Fibroblast of villous mesenchyme (primary cell): ENCODE measurements at places on chromosomes 7 and 10. TPM values are rescaled to one million over a fixed set of nuclear protein-coding genes. Genes with fewer than 3 reads are reported as not detected.

Gene SPOCK2
- total RNA-seq, result under 0.01 TPM in 1 of 2 replicates, not detected in the other

Gene PDZD7
- total RNA-seq, result 1.7 and 1.9 TPM in 2 replicates

Gene C7orf25
- 4.5 and 5.2 TPM in 2 replicates for total RNA-seq

Gene KEL
- total RNA-seq, result under 0.01 TPM in 1 of 2 replicates, not detected in the other

DNA sequence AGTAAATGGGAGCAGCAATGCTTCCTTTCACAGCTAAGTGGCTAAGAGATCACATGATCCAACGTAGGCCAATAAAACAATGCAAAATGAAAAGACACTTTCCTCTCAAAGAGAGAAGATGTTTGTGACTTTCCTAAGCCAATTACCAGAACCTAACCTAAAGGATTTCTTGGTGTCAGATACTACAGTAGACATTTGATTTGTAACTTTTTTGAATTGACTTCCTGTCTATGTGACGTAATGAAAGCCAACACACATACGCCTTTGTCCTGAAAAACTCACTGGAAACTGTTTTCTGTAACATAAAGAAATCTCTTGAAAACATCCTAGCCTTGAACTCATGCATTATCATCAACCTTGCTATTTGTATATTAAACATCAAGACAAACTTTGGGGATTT is 417.1 kb downstream of the GPAM start:
- no peak for DNase-seq

- DNase-seq, result peak; percentile 89
These were observed 55.9 kb downstream of the UPF2 start for GRCh38 chr10:11986593-11987216.

GRCh38 chr7:17266565-17266964 is 31.9 kb upstream of the AHR start:
- no peak for DNase-seq

GRCh38 chr7:130363026-130363847 is 17.1 kb upstream of the CPA1 start:
- DNase-seq, result peak; percentile 92

DNA sequence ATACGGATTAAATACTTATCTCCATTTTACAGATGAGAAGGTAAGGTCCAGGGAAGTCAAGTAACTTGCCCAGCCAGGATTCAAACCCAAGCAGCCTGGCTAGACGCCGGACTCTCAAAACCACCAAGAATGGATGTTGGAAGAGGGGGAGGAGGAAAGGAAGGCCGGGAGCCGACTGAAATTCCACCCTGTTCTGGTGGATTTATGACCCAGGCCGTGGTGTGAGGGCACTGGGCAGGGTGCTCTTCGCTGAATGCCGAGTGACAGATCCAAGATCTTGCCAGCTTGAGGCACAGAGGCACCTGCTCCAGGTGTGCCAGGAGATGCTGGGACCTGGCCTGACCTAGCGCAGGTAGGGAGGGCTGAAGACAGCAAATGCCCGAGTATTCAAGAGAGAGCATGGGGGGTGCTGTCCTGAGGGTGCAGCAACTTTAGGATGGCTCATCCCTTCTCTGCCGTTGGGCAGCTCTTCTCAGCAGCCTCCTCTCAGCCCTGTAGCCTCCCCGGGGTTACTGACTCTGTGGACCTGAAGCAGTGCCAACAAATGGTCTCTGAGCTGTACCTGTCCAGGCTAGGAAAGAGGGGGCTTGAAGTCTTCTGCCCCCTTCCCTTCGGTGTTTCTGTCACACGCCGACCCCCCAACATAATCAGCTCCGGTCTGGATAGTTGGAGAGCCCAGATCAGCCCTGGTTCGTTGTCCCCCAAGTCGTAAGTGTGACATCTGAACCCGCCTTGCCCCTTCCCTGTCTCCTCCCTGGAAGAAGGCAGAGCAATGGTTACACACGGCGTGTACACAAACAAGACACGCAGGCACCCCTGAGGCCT is 713 bp downstream of the LOXL4 start:
- DNase-seq, result no peak

- no peak for DNase-seq
These were observed 12.5 kb upstream of the TMEM72 start for GRCh38 chr10:44898665-44899064.

DNA sequence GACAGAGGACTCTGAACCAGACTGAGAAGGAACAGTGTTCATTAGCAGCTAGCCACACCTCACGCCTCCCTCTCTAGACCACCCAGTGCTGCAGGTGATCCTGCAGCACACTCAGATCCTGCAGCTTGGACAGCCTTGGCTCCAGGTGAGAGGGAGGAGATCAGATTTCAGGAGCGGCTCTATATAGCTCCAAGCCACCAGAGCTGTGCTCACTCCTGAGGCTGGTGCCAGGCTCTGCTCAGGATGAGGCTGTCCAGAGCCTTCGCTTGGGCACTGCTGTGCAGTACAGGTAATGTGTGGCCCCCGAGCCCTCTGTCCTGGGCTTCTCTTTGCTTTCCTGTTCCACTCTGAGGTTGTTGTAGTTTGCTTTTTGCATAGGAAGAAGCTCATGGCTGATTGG is 42.4 kb downstream of the C10orf120 start:
- no peak for DNase-seq

GRCh38 chr10:24307696-24308485 is 99.0 kb downstream of the KIAA1217 start:
- no peak for DNase-seq

DNA sequence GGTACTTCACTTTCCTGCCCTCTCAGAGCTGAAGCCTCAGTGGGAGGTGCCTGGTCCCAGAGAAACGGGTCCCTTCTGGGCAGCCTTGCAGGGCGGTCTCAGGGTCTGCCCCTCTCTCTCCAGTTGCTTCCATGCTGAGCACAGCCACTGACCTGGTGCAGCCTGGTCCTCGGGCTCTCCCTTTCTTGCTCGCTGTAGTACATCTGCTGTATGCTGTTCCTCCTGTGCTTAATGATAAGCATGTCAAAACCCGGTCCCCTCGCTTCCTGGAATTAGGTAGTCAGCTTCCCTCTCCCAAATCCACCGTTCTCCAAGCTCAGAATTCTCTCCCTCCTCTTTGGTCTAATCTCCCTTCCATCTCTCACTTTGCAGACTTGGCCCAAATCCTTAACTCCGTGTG is 11.0 kb upstream of the HPS1 start:
- no peak for DNase-seq

DNA sequence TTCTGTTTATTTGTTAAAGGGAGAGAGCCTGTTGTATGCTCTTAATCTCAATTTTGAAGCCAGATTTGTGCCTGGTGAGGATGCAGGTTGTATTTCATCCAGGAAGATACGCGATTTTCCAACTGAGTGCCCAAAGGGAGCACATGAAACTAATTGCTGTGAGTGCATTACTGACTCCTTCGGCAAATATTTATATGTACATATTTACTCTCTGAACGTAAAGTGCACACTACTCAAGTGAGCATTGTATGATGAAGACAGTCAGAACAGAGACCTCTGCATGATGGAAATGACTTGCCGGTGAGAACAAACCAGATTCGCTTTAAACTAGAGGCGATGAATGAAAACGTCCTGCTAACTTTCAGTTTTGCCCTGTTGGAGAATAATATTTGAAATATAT is 130.1 kb downstream of the MALRD1 start:
- DNase-seq, result no peak

DNA sequence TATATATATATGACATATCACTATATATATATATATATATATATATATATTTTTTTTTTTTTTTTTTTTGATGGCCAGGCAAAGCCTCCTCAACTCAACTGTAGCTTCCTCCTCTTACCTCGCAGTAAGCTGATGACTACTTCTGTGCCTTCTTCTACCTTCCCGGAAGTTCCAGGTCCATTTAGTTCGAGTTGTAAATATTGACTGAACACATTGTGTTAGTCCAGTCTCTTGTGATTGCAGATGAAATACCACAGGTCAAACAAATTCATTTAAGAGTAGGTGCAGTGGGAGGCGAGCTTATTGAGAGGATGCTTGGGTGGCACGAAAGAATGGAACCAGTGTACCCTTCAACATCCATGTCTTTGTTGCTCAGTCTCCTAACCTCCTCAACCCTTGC is 144.6 kb downstream of the ST7 start:
- no peak for DNase-seq

DNA sequence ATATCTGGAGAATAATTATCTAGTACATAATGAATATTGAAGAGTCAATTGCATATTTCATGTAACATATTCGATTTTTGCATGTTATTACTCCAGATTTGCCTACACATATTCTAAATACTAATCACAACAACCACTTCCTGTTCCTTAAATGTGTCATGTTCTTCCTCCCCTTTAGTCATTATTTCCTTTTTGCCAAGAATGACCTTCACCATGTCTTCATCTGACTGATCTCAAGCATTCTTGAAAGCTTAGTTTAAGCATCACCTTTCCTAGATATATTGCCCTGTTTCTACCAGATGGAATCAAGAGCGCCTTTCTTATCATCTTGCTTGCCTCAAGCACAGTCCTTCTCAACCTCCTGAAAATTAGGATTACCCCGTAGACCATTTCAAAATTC is 23.5 kb upstream of the MEOX2 start:
- no peak for DNase-seq

DNA sequence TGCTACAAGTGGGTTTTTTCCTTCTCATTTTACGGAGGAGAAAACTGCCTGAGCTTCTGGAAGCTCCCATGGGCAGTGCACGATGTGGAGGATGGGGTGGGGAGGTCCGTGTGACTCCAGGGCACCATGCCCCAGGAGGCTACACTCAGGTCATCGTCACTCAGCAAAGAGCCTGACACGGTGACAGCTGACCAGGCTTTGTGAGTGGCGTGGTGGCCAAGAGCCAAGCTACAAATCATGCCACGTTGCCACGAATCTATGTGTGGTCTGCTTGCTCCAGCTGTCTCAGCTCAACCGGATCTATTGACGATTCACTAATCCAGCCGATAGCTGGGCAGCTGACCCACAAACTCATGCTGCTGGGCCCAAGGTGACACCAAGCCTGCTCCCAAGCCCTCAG is 27.6 kb upstream of the C10orf71 start:
- DNase-seq, result no peak
